ENCODE measurements at places on chromosomes 4 and X.

DNA sequence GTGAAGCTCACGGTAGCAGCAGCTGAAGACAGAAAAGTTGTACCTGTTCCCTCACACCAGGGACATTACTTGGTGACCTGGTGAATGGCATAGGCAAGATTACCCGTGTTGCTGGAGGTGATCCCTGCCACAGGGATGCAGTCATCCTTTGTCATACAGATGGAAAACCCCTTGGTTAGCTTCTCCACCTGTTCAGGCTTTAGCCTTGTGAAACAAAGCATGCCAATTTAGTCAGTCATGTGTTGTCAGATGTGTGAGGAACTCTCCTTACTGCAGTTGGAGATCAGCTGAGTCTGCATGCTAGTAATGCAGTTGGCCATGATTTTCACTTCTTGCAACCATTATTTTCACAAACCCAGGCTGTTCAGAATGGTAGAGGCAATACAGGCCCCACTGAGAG is 41.0 kb downstream of the AMELX start:
- DNase-seq: no peak

- no peak for DNase-seq
Measured at GRCh38 chr4:126058596-126058995, 743.8 kb downstream of the FAT4 start.

DNA sequence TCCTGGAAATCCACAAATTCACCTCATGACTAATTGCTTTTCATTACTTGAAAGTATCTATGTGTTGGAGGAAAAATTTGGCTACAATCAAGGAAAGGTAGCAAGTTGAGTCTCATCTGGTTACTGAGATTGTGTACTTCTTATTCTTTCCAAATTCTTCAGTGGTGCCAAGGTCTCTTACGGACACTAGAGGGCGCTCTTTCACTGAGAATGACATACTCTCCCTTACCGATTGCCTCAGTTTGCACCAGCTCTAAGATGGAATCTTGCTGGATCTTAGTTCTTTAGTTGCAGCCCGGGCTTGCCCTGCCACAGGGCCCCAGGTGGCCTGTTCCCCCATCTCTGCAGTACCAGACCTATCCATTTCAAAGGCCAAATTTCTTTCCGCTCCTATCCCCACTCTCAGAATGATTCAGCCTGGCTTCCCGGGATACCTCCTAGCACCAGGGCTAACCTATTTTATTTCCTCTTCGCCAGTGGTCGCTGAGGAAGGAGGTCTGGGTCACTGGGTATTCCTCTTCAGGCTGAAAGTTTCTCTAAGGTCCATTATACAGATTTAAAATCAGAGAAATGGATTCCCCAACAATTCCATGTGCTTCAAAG is 24.6 kb upstream of the GPR50 start:
- DNase-seq: peak; percentile 12

DNA sequence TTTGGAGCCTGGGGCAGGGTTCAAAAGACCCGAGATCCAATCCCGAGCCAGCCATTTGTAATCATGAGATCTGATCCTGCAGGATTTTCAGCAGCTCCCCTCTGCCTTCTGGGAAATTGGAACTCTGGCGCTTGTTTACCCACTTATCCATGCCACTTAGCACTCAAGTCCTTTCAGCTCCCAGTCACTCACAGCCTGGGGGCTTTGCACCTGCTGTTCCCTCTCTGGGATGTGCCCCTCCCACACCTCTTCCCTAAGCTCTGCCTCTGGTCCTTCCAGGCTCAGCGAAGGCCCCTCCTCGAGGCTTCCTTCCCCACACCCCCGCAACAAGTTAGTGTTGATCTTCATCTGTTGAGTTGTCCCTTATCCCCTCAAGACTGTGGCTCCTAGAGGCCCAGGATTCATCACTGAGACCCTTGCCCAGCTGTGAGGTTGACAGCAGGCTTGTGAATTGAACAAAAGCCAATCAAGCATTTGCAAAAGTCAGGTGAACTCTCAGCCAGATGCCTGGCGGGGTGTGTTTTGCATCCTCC is 99.1 kb upstream of the AFAP1 start:
- peak; percentile 98 for DNase-seq

- DNase-seq: no peak
Measured at GRCh38 chr4:80016506-80016905, 56.5 kb downstream of the ANTXR2 start.

- no peak for DNase-seq
Measured at GRCh38 chr4:124722071-124722470, 9.5 kb upstream of the ANKRD50 start.

DNA sequence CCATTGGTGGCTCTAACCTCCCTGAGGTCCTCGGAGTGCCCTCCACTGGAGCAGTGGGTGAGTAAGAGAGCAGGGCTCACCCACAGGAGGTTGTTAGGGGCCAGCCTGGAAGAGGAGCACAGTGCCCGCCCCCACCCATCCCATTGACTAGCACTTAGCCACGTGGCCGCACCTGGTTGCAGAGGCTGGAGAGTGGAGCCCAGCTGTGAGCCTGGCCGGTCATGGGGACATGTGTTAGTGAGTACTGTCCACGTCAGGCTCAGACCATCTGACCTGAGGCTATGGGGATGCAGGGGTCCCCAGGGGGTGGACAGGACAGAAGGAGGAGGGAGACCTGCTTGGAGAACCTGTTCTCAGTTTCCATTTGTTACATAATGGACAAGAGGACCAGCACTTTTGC is 1.4 kb upstream of the MAN2B2 start:
- no peak for DNase-seq

DNA sequence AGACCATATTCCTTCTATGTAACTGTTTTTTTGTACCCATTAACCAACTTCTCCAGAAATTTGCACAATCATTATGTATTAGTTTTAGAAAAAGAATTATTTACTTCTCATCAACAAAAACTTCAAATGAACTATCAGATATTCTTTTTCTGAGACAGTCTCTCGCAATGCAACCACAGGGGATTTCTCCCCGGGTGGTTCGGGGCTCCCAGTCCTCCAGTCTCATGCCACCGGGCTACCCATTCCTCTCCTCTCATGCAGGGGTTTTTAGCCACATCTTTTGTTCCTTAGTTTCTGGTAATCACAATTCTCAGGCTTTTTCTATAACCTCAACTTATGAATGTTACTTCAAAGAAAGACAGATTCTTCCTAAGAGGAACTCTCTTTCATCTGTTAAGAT is 46.6 kb upstream of the CLNK start:
- DNase-seq: no peak

GRCh38 chr4:55615008-55615407 is 21.1 kb downstream of the NMU start:
- DNase-seq: no peak

DNA sequence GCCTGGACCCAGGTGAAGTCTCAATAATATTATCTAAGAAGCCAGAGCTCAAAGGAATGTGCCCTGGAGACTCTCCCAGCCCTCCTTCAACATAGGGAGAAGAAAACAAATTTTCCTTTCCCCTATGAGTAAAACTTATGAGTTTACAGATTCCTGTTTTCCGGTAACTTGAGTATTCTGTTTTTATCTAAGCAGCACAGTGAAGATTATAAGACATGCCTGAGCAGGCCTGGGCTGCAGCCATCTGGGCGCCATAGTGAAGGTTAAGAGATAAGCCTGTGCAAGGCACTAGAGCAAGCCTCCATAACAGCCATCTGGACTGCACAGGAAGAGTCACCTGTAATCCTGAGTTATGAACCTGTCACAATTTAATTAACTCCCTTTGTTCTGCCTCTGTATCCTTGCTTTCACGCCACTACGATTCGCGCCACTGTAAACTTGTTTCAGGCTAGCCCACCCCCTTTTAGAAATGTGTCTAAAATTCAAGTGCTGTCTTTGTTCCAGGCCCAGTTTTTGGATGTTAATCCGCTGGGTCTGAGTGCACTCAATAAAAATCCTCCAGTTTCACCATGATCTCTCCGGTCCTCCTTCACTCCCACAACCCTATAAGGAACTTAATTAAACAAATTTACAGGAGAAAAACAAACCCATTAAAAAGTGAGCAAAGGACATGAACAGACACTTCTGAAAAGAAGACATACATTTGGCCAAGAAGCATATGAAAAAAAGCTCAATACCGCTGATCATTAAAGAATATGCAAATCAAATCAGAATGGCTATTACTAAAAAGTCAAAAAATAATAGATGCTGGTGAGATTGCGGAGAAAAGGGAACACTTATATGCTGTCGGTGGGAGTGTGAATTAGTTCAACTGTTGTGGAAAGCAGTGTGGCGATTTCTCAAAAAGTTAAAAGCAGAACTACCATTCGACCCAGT is 189.5 kb downstream of the APBB2 start:
- peak; percentile 28 for DNase-seq

DNA sequence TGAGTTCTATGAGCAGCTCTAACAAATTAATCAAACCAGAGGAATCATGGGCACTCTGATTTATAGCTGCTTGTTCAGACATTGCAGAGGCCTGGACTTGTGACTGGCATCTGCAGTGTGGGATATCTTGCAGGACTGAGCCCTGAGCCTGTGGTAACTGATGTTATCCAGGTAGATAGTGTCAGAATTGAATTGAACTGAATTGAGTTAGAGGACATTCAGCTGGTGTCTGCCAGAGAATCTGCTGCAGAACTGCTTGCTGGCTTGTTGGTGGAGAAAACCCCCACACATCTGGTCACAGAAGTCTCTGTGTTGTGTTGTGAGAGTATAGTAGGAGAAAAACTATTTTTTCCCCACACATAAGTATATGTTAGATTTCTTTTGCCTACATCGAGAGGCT is 42.2 kb downstream of the SMIM20 start:
- no peak for DNase-seq

GRCh38 chrX:107775734-107776511 is at the start of gene TSC22D3:
Gene TSC22D3, minus strand, starts transcription at chrX:107775787. Its CDS starts 368 bp downstream, at chrX:107775419.
- DNase-seq: peak; percentile 12

- no peak for DNase-seq
Measured at GRCh38 chr4:149885896-149886295, 70.3 kb upstream of the IQCM start.

DNA sequence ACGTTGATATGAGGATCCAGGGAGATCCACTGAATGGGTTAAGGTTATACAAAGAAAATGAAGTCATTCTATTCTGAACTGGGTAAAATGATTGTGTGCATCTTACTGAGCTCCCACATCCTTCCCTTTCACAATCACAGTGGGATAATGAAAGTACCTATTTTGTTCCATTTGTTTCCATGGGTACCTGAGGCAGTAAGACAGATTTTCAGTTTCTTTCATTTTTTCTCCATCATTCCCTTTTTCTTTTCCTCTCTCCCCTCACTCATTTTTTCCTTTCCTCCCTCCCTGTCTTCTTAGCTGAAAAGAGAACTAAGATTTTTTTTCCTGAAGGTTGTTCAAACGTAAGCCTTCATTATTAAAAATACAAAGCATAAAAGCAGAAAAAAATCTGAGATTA is 4.6 kb downstream of the GRIA2 start:
- no peak for DNase-seq

GRCh38 chr4:44538534-44538933 is 89.9 kb upstream of the KCTD8 start:
- DNase-seq: no peak

DNA sequence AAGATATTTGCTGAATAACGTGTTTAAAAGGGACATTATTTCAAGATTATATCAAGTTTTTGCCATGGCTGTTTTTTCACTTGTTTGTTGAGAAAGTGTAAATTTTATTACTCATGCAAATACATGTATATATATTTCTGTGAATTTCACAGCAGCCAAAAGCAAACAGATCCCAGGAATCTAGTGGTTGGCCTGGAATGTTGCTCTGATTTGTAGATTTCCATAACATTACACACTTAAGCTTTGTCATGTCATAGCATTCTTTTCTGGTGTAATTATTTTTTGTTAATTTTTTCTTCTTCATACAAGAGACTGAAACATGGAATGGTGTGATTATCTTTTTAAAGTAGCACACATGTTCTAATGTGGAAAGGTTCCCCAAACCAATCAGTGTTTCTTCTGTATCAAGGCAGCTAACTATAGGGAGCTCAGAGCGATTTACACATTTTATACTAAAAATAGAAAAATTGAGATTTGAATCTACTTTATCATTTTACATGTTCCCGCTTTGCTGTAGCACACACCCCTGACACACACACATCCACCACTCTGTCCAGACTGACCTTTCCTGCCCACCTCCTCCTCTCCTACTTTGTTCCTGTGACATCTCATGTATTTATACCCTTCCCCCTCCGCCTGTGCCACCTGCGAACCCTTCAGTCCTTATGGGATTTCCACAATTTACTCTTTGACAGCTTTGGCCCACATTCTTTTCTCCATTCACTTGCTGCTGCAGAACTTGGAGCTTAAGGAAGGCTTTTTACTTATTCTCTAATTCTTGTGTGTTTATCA is 20.3 kb downstream of the RUFY3 start:
- DNase-seq: no peak
